ENCODE measurements at places on chromosomes 3 and 15.

- DNase-seq = no peak
Observed at GRCh38 chr3:171446801-171447578, 13.2 kb downstream of the TNIK start.

- DNase-seq = no peak
Observed at GRCh38 chr15:23762026-23762425, 74.9 kb upstream of the NDN start.

DNA sequence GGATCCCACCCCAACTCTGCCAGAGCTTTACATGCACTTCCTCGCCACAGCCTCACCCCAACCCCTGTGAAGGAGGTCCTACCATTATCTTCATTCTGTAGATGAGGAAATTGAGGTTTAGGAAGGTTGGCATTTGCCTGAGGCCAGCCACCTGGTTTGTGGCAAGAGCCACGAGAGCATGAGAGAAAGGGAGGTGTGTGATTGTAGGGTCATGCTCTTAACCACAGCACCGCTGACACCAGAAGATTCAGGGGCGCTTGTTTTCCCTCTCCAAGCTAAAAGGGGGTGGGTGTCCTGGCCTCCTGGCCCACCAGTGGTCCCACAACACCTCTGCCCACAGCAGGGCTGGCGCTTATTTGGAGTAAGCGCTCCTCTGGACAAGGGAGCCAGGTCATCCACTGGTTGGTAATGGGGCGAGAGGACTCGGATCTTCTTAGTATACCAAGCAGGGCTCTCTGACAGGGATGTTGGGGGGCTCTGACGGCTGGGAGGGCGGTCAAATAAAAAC is 691 bp downstream of the RHCG start:
- DNase-seq = no peak

- DNase-seq = no peak
Observed at GRCh38 chr15:20386198-20386597, 155.4 kb downstream of the GOLGA6L6 start.

GRCh38 chr3:16461463-16462245 is 51.8 kb downstream of the RFTN1 start:
- DNase-seq = no peak

GRCh38 chr15:38562278-38562677 is 2.3 kb downstream of the RASGRP1 start:
- peak; percentile 41 for DNase-seq

DNA sequence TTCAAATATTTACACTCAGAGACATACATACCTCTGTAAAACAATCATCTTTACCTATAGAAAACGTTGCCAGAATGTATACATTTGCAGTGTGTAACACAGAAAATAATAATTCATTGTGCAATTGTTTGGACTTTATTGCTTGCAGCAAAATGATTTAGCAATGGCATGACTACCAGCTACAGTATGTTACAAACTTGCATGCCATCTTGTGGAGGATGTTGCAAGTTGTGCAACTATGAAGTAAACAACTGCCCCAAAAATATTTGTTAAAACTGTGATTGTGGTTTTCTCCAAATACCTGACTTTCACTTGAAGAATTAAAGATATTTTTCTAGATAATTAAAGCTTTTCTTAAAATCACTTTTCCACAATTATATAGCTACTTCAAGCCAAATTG is 27.1 kb upstream of the C3orf49 start:
- no peak for DNase-seq

DNA sequence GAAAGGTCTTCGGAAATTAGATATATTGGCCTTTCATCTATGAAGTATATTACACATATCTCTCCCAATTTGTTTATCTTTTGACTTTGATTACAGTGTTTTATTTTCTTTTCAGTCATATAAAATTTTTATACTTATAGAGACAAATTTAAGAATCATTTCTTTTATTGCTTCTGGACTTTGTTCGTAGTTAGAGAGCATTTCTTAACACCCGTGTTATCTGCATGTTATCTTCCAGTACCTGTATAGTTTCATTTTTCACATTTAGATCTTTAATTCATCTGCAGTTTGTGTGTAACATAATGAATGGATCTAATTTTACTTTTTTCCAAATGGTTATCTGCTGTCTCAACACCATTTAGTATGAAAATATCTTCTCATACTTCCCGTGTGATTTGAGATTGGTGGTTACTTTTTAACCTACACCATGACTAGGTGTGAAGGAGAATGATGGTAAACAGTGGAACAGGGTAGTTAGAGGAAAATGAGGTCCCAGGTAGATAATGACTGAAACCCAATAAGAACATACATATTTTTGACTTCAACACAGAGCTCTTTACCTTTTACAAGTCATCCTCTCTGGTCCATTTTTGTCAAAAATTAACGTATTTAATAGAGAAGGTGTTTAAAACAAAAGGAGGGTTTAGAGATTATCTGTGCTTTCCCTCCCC is 99.3 kb downstream of the LPP start:
- DNase-seq = no peak

- DNase-seq = no peak
Observed at GRCh38 chr15:30044377-30044776, 38.4 kb upstream of the GOLGA8J start.

GRCh38 chr3:24907106-24907505 is 412.5 kb upstream of the THRB start:
- DNase-seq = no peak

DNA sequence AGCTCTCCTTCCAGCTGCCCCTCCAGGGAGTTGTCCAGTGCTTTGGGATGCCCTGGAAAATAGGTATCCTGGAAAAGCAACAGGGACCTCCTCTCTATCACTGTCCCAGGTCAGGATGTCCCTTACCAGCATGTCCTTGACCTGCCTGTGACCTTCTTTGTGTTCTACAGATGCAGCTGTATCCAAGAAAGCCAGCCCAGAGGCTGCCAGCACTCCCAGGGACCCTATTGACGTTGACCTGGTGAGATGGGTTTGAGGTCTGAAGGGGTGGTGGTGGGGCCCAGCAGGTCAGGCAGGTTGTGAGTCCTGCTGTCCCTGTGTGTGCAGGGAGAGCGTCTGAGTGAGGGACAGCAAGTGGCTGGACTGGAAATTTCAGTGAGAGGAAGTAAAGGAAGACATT is 30.2 kb downstream of the PML start:
- no peak for DNase-seq

DNA sequence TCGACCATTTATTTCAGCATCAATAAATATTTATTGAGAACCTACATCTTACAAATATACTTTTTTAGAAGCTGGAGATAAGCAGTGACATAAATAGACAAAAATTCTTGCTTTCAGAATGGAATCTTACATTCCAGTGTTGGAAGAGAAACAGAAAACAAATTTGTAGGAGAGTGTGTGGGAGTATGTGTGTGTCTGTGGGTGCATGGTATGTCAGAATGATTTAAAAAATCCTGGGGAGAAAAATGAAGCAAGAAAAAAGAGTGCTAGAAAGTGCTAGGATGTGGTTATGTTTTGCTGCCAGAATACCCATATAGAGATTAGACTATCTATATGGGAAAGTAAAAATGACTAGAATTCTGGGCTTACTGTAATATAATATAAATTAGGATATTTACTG is 561.7 kb upstream of the SGO1 start:
- DNase-seq = no peak

GRCh38 chr3:124577494-124578167 is 152.6 kb upstream of the UMPS start:
- DNase-seq = no peak

- DNase-seq = no peak
Observed at GRCh38 chr3:101182734-101183133, 137.6 kb downstream of the IMPG2 start.

DNA sequence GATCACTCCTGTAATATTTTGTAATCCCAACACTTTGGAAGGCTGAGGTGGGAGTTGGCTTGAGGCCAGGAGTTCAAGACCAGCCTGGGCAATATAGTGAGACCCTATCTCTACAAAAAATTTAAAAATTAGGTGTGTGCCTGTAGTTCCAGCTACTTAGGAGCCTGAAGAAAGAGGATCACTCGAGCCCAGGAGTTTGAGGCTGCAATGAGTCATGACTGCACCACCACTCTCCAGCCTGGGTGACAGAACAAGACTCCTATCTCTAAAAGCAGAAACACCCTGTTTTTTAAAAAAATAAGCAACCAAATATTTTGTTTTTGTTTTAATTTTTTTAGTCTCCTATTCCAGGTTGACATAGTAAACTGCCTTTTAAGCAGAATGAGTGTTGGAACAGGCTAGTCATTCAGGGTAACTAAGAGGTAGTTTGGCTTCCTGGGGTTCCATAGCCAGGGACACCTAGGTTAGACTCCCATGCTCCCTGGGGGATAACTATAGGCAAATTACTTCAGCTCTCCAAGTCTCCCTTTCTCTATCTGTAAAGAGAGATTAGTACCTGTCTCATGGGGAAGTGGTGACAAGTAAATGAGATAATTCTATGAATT is 114.6 kb upstream of the C15orf61 start:
- no peak for DNase-seq

GRCh38 chr15:43541785-43542184 is 24.4 kb downstream of the MAP1A start:
- no peak for DNase-seq

GRCh38 chr3:98223907-98224672 is 40.0 kb upstream of the OR5H6 start:
- no peak for DNase-seq

Data from OCI-LY7 (cell line).